Retinal pigment epithelial cell (primary cell): ENCODE measurements at places on chromosomes 2 and 18.
A peak's percentile ranks its signal among the peaks of the same experiment; 100 is the strongest.

DNA sequence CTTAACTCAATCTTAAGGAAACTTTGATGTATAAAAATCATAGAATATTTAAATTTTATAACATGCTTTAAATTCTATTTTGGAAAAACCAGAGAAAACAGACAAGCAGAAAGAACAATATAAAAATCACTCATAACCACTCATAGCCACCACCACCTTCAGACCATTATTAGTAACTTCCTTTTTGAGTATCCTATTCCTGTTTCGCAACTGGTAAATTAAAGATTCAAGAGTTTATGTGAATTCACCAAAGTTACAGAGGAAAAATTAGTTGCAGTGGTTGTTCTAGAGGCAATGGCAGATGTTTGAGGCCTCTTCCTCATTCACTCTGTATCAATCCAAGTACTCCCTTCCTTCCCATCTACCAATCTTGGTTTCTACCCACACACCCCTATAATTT, 49.3 kb upstream of the PROKR1 start:
- no peak for DNase-seq

DNA sequence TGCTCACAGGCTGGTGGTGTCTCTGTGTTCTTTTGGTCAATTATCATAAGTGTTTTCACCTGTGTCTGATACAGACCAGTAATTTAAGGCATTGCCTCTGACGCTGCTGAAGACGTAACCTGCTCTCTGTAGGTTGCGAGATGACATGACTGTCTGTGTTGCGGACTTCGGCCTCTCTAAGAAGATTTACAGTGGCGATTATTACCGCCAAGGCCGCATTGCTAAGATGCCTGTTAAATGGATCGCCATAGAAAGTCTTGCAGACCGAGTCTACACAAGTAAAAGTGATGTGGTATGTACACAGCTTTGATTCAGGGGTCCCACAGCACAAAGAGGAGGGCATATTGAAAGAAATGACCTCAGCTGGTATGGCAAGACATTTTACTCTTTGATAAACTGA, 33.8 kb upstream of the TMEM87B start:
- DNase-seq = no peak

DNA sequence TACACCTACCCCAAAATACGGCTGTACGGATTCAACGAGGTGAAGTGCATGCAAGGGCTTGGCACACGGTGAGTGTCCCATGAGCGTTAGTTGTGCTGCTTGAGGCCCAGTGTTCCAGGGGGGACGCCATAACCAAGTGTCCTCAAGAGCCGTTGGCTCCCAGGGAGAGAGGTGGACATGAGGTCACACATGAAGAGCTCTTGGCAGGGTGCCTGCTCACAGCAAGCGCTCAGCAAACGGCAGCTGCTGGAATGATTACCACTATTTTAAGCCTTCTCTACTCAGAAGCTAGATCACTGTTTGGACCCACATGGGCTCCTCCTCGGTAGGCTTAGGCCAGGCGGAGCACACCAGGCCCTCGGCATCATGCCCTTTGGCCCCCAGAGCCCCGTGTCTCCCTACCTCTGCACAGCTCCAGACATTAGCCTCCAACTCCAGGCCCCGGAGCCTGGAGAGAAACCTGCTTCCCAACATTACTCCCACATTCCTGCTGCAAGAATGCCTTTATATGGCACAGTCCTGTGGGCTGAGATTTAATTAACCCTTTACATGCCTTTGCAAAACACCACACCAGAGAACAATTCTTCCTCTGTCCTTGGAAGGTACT, 68.4 kb upstream of the PPP1CB start:
- peak; percentile 73 for DNase-seq

DNA sequence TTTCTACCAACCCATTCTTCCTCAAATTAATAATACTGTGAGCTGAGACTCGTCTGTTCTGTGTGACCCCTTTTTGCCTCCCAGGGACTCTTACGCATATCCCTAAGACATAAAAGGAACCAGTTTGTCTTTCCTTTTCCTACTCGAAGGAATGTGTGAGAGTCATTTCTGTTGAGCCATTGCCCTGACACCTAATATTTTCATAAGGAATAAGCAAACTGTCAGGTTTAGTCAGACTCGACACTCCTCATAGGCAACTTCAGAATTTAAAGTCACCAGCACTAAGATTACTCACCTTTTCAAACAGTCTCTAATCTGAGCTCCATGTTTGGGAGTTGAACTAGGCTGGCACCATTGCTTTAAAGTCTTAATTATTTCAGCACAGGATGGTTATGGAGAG, 305.5 kb downstream of the IKZF2 start:
- peak; percentile 50 for DNase-seq

DNA sequence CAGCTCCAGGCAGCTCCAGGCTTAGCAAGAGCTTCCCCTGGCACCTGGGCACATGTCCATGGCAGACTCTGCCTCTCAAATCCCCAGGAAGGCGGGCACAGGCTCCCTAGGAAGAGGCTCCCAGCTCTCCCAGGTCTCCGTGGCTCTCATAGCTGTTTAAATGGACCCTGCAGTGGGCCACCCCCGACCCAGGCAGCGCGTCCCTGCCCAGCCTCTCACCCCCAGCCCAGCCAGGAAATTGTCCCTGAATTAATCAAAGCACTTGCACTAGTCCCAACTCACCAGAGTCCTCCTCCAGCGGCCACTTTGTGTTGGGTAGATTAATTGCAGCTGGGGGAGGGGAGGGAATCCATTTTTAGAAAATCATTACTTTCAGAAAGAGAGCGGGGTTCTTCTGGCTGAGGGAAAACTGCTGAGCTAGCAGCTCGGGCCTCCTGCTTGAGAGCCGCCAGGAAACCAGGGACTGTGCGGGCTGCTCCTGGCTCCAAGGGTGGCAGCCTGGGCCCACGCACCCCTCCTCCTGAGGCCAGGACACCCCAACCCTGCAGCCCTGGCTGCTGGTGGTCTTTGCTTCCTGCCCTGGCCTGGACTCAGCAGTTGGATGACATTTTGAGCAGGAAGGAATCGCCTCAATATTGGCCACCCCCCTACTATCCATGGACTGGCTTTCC, 36.0 kb downstream of the SMAD7 start:
- no peak for DNase-seq

DNA sequence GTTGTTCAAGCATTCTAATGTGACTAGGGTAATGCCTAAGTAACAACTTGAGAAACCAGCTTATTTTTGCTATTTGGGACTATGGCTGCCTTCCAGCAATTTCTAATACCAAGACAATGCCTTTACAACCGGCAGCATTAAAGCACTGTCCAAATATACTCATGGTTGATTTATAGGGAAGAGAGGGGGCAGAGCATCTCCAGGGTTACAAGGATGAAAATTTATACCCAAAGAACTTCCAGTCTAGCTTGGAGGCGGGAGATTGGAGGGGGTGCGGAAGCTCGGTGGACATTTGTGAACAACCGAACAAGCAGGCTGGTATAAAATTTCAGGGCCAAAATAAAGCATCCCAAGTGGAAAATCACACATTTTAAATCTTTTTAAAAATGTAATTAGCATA, 294.9 kb upstream of the STON1 start:
- DNase-seq = no peak

DNA sequence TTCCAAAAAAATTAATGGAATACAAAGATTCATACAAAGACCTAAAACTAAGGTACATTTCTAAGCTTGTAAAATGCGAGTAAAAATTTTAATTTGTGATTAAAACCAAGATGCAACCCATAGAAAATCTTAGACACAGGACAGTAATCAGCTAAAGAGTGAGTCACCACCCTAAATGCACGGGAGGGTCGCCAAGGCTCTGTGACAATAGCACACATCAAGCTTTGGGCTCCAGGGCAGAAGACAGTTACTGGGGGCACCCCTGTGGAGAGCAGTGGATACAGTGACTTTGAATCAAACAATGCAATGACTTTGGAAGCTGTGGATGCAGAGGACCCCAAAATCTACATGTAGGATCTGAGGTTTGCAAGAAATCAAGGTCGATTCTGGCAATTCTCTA, 7.5 kb downstream of the FLACC1 start:
- DNase-seq = no peak

- DNase-seq = no peak
Measured at GRCh38 chr2:86441882-86442641, 891 bp downstream of the KDM3A start.

DNA sequence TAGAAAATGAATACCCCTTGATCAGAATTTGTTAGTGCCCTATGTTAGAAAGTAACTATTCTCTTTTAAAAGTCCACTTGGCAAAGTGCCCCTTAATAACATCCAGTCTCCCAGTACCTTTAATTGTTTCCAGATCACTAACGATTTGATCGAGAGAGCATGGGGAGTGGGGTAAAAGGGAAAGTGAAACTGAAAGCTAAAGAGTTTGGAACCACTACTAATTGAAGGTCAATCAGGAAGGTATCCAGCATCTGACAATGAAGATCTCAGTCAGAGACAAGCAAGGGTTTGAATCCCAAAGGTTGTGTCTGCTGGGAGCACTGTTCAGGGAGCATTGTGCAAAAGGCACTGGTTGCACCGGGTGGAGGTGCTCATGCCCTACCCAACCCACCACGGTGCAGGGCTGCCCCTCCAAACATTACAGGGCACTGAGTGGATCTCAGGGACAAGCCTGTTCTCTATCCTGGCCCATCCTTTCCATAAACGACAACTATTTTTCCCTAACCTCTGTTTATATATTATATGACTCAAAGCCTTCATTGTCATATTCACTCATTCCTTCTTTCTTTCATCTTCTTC, 14.6 kb upstream of the RIT2 start:
- DNase-seq = no peak

- DNase-seq = no peak
Measured at GRCh38 chr18:60646725-60647124, 274.1 kb upstream of the MC4R start.

DNA sequence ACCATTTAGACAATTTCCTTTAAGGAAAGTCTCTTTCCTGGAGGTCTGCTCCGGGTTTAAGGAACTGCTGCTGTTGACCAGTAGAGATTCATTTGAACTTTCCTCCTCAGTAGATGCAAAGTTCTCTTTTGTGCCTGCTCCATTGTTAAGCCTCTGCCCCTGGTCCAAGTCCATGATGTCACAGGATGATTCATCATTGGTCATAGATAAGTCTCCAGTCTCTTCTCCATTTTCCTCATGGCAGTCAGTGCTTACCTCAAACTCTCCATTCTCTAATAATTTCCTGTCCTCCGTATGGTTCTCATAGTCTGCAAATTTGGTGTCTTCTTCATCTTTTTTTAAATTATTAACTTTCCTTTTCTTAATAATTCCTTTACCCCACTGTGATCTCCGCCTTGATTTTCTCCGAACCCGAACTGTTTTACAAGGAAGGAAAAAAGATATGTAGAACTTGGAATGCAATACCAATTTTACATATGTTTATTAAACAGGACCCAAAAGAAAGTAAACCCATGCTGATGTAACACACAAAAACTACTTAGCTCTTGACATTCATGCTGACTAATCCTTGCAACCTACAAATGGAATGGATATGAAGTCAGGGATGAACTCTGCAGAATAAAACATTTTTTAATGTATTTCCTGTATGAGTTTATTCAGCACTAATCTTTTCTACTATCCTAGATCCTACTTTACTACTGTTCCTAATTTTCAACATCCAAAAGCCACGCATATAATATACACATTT, 169.1 kb downstream of the ATAD2B start:
- DNase-seq = peak; percentile 37

GRCh38 chr2:52810460-52810859, 957.1 kb upstream of the CHAC2 start:
- DNase-seq = peak; percentile 1

DNA sequence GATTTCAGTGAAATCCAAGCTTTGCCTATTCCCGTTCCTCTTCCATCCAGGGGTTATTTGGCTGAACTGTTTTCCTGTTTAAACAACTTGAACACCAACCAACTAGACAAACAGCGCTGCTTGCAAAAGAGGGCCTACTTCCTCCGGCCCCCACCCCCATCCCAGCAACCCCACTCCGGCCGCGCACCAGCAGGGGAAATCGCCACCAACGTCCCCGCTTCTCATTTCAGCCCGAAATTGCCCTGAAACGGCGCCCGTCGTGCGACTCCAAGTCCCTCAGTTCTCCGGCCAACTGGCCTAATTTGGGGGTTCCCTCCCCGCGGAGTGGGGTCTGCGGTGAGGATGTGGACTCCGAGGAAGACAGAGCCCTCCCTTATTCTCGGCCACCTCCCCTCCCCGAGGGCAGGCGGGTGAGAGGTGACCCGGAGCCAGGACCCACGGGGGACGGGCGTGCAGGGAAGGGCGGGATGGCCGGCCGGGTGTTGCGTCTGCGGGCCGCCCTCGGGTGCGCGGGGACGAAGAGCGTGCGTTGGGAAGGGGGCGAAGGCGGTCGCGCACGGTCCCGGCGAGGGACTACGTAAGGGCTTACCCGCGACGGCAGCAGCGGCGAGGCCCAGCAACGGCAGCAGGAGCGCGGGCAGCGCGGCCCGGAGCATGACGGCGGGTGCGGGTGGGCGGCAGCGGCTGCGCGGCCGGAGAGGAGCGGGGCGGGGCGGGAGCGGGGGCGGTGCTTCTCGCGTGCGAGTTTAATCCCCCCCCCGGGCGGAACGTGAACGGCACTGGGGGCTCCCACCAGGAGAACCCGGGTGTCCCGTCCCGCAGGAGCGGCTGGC, at the start of gene CD302:
Gene CD302 (minus strand): TSS at position 666 of the 833 bp plus-strand sequence. CDS start 10 bp downstream, at position 656.
- no peak for DNase-seq

DNA sequence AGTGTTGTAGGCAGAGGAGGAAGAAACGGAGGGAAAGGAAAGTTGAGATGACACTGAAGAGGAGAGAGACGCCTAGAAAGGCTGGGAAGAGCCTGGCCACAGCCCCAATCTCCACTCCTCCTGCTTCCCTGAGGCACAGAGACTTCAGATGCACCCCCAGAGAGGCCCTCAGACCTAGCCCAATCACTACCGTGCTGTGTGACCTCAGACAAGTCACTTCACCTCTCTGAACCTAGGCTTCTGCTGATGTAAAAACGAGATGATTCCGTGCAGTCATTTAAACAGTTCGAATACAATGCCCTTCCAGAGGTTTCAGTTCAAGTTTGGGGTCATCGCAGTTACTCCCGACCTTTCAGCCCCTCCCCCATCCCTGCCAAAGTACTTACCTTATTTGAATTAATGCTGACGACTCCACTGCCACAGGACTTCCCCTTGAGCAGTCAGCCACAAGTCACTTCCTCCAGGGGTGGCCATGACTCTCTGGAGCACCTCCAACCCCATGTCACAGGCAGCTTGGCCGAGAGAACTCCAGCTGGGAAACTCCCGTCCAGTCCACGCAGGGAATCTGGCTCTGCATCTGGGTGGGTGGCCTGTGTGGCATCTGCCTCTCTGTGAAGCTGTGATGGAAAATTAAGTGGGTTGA, 105.2 kb upstream of the ID2 start:
- no peak for DNase-seq

GRCh38 chr2:164178835-164179465, 442.3 kb downstream of the GRB14 start:
- DNase-seq = no peak
